Panc1 (cell line): ENCODE measurements at places on chromosomes 5 and 9. TPM values are rescaled to one million over a fixed set of nuclear protein-coding genes. Genes with fewer than 3 reads are reported as not detected.

- no peaks in the 10 kb centered on the region for H3K36me3 ChIP-seq
- no peak overlapping the region for H3K27ac ChIP-seq
- no peak for DNase-seq
These were observed 343.3 kb upstream of the KLF4 start for GRCh38 chr9:107832871-107833270.

DNA sequence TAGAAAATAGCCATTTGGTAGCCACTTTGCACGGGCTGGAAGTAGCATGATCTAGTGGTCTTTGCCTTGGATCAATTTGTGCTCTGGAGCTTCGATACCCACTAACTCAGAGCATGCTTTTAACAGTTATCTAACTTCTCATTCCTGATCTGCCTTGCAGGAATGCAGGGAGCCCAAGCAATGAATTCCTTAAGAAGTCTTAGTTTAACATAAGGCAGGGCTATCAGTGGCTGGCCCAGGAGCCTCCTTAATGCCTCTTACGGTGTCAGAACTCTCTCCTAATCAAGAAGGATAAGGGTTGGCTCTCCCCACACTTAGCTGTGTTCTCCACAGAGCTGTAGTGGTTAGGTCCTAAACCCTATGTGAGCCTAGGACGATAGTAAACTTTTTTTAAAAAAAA is 95.8 kb upstream of the TBCA start:
- DNase-seq: no peak
- H3K27ac ChIP-seq: no peak overlapping the region
- H3K4me1 ChIP-seq: peaks cover 3% of the 10 kb centered on the region

F2R gene
- total RNA-seq: 26.0 TPM

DNA sequence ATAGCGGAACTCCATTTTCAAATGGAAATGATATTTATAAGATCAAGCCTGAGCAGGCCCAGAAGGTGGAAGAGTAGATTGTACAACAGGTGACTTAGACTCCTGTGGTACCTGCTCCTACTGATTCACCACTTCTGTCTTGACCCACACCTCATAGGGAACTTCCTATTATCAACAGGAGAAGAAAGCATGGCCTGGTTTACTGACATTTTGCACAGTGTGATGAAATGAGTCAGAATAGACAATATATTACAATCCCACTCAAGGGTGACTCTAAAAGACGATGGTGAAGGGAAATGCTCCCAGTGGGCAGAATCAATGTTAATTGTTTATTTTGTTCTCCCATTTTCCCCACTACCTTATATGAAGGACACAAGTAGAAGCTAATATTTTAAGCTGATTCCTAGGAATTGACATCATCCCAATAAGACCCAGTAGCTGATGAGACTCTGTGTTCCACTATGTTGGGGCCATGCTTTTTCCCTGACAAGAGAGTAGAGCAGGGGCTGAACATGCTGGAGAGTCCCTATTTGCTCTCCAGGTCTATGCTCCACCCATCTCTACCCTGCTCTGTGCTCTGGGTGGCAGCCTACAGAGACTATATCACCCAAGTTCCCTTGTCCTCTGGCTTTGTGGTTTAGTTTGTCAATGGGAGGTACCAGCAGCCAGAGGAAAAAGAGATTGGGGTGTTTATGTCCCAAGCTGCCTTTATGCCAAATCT is 163.4 kb upstream of the FSTL4 start:
- H3K4me1 ChIP-seq: no peaks in the 10 kb centered on the region
- H3K27me3 ChIP-seq: peaks cover 10% of the 10 kb centered on the region
- H3K4me3 ChIP-seq: no peak overlapping the region

DNA sequence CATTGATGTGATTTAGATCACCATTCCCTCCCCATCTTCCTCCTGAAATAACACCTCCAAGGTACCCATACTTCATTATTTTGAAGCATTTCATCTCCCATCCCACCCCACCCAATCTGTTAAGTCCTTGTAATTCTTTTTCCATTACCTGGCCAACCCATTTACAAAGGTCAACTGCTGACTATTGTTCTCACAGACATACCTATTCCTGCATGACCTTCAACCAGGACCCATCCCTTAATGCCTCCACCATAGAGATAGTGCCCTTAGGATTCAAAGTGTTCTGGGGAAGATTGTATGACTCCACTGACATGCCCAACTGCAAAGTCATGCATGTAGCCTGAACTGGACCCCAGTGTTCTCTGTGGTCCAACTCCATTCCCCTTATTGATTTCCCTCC is 91.2 kb downstream of the NLN start:
- no peak overlapping the region for H3K4me3 ChIP-seq
- peaks cover 13% of the 10 kb centered on the region; the same call in 1 of the 2 replicates for H3K4me1 ChIP-seq
- no peaks in the 10 kb centered on the region for H3K27me3 ChIP-seq
- H3K36me3 ChIP-seq: no peaks in the 10 kb centered on the region; the same call in none of the 2 replicates
- H3K27ac ChIP-seq: no peak overlapping the region

DNA sequence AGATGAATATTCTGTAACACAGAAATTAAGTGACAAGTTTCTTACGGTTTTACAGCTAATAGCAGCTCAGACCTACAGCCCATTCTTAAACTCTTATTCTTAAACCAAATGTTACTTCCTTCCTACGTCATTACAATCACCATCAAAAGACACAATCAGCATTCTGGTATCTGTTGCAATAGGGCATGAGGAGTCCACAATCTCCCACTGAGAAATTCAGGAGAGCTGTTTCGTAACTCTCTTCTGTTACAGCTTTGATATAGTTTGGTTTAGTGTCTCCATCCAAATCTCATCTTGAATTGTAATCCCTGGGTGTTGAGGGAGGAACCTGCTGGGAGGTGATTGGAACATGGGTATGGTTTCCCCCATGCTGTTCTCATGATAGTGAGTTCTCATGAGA is 163.4 kb downstream of the GAS1 start:
- H3K4me3 ChIP-seq: no peak overlapping the region
- no peak for DNase-seq
- no peaks in the 10 kb centered on the region for H3K27me3 ChIP-seq
- H3K36me3 ChIP-seq: no peaks in the 10 kb centered on the region

C9orf43 gene
- total RNA-seq: 1.2 TPM

GRCh38 chr9:37715260-37715659 is 38.3 kb upstream of the TRMT10B start:
- H3K4me1 ChIP-seq: no peaks in the 10 kb centered on the region
- H3K4me3 ChIP-seq: no peak overlapping the region
- no peak for DNase-seq
- no peaks in the 10 kb centered on the region for H3K36me3 ChIP-seq
- peaks cover 10% of the 10 kb centered on the region; the same call in 1 of the 2 replicates for H3K27me3 ChIP-seq
- no peak overlapping the region for H3K27ac ChIP-seq

DNA sequence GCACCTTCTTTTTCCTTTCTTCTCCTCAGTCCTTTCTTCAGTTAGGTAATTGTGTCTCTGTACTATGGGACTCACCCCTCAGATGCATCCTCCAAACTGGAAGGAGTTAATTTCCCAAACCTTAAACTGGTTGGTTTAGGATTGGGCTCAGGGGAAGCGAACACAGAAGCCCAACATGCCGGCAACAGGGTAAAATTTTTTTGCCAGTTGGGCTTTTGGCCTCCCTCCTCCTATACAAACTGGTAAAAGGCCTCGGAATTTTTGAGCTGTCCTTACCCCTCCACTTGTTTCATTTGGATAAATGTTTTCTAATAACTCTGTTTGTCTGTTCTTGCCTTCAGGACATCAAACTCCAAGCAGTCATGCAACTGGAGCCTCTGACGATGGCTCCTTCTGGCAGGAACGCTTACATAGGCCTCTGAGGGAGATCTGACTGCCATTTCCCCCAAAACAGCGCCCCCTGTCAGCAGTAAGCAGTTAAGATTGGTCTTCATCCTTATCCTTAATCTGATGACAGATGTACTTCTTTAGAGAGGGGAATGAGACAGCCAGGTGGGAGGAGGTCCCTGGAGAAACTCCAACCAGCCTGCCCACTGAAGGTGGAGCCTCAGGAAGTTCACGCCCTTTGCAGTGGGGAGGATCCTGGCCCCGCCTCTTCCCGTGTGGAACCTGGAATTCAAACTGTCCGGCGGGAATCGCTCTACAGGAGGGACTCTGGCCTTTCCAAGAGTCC is 57.8 kb upstream of the SPINK5 start:
- no peak overlapping the region for H3K4me3 ChIP-seq
- no peaks in the 10 kb centered on the region for H3K27me3 ChIP-seq
- DNase-seq: no peak
- no peak overlapping the region for H3K27ac ChIP-seq

PCA3 gene
- total RNA-seq: not detected

DNA sequence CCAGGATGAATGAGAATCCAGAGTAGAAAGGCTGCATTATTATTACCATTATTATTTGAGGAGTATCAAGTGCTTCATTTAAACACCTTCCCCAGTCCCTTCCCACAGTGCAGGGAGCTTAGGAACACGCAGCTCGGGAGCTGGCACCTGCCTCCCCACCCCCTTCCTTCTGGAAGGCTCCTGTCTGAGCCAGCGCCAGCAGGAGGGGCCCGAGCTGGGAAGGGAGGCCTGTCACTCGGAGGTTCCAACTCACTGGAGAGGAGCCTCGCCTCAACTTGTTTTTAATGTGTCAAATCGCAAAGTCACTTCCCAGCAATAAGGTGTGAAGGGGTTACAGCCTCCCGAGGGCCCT is 156.4 kb upstream of the IRX4 start:
- no peaks in the 10 kb centered on the region for H3K4me1 ChIP-seq
- peaks cover 14% of the 10 kb centered on the region for H3K27me3 ChIP-seq
- H3K27ac ChIP-seq: no peak overlapping the region

DNA sequence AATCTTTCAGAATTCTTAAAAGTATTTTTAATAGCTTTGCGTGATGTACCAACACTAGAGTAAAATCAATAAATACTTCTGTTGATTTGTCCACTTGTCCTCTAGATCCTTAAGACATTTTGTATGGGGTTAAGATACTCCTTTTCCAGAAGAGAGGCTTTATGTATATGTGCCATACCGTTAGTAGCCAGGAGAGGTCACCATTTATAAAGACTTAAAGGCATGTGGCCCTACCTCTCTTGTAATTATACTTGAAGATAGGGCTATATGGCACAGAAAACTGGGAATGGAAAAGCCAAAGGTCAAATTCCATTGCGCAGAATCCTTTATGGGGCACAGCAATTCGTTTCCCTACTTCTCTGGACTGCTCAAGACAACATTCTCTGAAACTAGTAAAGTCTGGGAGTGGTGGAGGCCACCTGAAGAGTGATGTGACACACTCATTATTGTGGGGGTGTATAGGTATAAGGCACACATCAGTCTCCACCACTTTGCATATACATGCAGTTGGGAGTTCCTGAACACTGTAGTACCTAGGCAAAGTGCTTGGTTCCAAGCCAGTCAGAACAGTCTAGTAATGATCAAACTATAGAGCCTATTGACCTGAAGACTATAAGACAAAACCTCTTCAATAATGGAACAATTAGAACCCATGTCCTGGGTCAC is 140.1 kb upstream of the FBXL17 start:
- H3K36me3 ChIP-seq: no peaks in the 10 kb centered on the region
- no peaks in the 10 kb centered on the region for H3K4me1 ChIP-seq
- no peak overlapping the region for H3K4me3 ChIP-seq
- no peak overlapping the region for H3K27ac ChIP-seq
- DNase-seq: peak; percentile 45

ARID3C gene
- total RNA-seq: 0.33 TPM
